Fibroblast of skin of scalp (primary cell): ENCODE measurements at places on chromosomes 4 and X.

DNA sequence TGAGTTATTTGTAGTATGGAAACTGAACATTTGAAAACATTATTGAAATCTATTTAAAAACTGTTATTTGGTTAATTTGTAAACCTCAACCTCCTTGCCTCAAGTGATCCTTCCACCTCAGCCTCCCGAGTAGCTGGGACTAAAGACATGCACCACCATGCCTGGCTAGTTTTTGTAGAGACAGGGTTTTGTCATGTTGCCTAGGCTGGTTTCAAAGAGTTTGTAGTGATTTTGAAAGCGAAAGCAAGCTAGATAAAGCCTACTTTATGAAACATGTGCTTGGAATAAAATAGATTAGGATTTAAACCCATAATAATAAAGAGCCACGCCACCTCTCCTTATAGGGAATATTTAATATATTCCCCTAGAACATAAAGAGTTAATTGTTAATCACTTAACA lies 23.5 kb downstream of the ARSJ start:
- no peak for DNase-seq

DNA sequence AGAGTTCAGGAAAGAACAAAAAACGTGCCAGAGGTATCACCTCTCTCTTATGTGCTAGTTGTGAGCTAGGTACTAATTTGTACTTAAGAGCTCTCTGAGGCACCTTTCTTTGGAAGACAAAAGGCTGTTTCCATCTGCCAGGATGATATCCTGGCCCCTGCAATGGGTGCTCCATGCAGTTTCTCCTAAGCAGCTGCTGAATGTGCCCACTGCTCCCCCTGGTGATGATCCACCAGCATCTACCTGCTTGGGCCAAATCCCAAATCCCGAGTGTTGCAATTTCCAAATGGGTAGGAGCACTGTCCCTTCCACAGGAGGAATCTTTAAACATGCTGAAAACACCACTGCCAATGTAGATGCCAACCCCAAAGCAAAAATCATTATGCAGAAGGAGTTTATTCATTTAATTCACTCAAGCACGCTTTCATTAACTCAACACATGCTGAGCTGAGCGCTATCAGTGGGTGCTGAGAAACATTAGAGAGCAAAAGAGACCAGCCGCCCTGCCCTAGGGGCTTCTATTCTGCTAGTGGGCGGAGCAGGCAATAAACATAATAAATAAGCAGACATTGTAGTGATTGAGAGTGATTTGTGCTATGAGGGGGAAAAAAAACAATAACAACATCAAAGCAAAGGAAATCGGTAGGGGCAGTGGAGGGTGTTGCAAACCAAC lies 69.6 kb upstream of the C4orf50 start:
- peak; percentile 24 for DNase-seq

DNA sequence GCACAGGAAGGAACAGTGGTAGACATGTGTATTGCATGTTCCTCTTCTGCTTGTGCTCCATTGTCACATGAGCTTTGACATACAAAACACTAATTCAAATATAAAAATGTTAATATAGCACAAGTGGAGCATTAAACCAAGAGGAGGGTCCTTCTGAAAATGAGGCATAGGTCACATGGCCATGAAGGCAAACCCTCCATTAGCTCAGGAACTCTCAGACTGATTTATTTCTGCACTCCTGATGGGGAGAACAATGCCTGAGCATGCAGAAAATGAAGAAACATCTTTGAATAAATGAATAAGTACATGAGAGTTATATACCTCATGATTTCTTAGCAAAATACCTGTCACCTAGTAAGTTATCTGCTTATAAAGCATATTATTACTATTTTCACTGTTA lies 769.2 kb upstream of the EPHA5 start:
- no peak for DNase-seq

DNA sequence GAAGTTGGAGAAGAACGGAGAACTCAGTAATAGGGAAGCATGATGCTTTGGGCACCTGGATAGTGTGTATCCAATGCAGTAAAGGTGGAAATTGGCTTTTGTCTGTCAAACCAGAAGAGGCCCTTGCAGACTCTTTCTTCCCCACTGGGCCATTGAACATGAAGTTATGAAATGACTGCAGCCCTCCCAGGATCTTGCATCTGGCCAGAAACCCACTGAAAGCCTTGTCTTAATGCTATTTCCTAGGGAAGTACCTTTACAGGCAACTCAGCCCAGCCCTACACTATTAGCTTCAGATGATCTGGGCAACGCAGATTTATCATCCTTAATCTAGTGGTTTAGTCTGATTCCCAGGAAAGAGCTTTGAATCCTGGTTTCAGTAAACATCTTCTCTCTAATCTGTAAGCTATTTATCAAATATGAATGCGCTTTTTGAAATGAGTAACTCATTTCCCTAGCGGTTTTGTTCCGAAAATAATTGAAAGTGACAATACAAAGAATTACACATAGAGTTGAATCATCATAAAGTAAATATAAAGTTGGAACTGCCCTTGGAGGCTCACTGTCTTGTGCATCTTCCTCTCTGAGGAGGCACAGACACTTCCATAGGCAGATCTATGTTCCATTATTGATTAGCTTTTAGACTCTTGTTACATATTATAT lies 464.1 kb downstream of the IDS start:
- DNase-seq = peak; percentile 42

DNA sequence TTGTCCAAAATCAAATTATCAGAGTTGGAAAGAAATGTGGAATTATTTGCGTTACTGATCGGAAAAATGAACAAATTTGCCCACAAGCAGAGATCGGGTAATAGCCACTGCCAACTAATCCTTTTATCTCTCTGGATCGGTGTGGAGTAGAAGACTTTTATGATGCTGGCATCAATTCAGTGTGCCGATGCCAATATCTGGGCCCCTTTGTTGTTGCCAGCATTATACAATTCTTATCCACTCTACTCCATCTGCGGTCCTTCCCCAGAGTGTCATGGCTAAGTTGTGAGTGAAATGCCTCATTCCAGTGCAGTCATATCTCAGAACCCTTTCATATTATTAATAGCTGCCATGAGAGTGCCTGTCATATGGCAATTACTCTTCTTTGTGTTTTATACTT lies 660.2 kb downstream of the ADGRL3 start:
- no peak for DNase-seq

DNA sequence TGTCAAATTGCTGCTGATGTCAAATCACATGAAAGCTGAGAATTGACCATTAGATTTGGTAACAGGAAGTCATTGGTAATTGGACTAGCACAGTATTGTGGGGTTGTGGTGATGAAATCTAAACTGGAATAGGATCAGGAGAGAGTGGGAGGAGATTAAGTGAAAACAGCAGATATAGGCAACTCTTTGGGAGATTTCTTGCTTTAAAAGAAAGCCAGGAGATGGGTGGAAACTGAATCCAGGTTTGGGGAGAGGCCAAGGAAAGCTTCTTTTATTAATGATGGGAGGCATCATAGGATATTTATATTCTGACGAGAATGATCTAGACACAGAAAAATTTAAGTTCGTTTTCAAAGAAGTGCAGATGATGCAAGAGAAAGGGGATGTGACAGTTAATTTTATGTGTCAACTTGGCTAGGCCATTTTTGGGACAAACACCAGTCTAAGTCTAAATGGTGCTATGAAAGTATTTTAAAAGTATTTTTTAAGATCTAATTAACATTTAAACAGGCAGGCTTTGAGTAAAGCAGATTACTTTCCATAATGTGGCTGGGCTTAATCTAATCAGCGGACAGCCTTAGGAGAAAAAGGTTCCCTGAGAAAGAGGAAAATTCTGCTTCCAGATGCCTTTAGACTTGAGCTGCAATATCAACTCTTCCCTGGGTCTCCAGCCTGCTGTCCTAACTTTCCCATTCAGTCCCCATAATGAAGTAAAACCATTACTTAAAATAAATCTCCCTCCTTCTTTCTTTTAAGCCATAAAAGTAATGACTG lies 24.7 kb downstream of the SEC24D start:
- peak; percentile 92 for DNase-seq

DNA sequence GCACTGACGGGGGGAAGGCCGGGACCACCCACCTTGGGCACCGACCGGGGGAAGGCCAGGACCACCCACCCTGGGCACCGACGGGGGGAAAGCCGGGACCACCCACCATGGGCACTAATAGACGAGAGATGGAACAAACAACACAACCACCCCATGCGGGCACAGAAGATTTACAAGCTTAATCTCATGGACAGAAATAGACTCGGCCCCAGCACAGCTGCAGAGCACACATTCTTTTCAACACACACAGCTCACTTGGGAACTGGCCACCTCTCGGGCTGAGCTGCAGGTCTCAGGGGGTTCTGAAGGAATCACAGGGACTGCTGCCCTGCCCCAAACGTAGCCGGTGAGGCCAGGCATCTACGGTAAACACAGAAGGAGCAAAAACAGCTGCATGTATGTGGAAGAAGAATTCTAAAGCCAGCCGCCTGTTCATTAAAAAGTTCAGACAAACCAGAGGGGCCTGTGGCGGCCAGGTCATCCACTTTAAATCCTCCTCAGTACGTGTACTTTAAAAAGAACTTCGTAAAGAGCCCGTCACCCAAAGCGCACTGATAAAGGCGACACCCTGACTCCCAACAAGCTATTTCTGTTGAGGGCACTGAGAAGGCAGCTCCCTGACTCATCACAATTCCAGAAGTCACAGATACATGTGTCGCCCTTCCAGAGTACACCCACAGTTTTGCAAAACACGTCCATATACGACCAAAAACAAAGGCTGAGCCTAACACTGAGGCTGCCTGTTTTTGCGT lies 17.7 kb downstream of the PPP2R3B start:
- peak; percentile 40 for DNase-seq

DNA sequence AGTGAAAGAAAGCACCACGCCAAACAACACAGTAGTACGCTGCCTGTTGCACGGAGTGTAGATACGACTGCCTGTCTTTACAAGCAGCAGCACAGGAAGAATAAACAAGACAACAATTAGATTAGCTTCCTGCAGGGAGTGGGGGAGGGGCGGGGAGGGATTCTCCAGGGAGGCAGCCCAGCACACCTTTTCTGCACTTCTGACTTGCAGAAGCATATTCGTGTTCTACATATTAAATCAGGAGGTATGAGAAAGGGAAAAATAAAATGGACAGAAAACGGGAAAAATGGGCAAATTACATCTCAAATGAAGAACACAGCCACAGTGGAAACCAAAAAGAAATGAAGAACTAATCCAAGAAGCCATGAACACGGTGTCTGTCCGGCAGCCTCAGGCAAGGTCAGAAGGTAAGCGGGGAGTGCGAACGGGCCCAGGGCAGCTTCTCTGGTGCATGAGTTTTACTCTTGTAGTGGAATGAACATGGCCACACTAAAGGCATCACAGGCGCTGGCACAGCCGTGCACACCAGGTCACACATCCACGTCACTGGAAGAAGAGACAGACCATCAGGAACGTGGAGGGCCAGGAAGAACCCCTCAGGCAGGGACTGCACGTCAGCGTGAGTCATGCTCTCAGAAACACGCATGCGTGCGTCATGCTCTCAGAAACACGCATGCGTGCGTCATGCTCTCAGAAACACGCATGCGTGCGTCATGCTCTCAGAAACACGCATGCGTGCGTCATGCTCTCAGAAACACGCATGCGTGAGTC lies 20.1 kb upstream of the ADRA2C start:
- no peak for DNase-seq

GRCh38 chr4:19879330-19879729 lies 372.4 kb upstream of the SLIT2 start:
- DNase-seq = no peak

- DNase-seq = peak; percentile 62
Measured at GRCh38 chrX:29948653-29949052, 266.7 kb upstream of the MAGEB2 start.

DNA sequence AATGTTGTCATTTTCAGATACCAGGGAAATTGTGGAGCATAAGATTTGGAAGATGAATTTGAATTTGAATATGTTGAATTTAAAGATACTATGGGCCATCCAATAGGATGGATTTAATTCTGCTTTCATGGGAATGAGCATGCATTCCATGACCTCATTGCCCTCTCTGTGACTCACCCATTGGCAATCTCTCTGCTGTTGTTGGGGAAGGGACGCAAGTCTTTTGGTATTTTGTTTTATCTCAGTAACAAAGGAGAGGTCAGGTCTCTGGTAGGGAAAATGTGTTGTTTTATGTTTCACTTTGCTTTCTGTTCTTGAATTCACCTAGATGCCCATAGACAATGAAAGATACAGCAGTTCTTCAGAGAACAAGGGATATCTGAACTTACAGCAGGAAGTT lies 42.1 kb upstream of the MAGEA4 start:
- peak; percentile 88 for DNase-seq

- DNase-seq = peak; percentile 69
Measured at GRCh38 chrX:51802917-51803688, 59.9 kb downstream of the GSPT2 start.
